Globus pallidus (tissue), 1 donor: ENCODE measurements at places on chromosomes 11 and 22.
A peak's percentile ranks its signal among the peaks of the same experiment; 100 is the strongest.

- no peak for DNase-seq
Observed at GRCh38 chr11:11937957-11938356, 70.5 kb downstream of the DKK3 start.

GRCh38 chr11:16816358-16817270, 78.2 kb downstream of the C11orf58 start:
- DNase-seq: no peak

DNA sequence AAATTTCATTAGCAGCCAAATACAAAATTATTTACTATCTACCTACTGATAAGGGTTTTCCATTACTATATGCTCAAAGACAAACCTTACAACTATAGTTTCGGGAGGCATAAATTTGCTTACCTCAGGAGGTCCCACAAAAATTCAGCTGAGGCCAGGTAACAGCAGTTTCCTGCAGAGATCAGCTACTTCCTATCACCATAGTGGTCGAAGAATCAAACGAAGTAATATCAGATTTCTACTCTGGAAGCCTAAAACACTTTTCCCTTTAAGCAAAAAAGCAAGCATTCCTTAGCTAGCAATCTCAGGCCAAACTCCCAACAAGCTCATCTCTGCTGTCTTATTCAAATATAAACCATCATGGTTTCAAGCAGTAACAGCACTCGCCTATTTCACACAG, 3.1 kb downstream of the NAP1L4 start:
- DNase-seq: no peak

DNA sequence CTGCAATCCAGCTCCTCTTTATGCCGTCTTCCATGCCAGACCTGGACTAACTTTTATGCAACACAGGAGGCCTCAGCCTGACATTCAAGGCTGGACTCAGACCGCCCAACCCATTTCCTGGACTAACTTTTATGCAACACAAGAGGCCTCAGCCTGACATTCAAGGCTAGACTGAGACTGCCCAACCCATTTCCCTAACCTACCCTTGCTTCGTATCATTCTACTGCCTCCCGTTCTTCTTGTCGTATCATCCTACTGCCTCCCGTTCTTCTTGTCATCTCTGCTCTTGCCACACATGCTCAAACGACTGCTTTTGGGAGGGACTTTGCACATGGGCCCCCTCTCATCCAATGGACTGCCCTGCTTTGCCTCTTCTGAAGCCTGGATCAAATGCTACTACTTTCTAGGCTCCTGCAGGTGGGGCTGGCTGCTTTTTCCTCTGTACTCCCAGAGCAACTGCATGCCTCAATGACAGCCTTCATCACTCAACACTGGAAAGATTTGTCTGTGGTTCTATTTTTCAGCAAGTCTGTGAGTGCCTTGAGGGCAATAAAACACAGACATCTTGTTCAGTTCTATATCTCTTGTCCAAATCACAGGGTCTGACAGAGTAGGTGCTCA, 7.8 kb downstream of the TBC1D10A start:
- DNase-seq: no peak

DNA sequence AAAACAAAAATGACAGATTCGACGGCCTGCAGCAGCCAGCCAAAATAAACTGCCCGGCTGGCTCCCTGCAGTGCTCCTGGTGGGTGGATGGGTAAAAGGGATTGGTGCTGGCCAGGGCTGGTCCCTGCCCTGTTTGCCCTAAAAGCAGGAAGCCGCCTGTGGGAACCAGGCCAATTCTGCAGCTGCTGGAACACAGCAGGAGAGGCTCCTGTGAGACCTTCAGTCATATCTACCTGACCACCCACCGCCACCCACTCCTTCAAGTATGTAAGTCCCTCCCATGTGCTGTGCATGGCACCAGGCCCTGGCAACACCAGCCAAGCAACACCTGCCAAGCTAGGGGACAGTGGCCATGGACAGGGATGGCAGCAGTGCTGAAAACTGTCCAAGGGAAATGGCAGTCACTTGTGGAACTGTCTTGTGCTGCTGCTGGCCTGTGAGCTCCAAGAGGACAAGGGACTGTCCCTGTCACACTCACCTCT, 48.7 kb upstream of the ARFGAP3 start:
- no peak for DNase-seq

DNA sequence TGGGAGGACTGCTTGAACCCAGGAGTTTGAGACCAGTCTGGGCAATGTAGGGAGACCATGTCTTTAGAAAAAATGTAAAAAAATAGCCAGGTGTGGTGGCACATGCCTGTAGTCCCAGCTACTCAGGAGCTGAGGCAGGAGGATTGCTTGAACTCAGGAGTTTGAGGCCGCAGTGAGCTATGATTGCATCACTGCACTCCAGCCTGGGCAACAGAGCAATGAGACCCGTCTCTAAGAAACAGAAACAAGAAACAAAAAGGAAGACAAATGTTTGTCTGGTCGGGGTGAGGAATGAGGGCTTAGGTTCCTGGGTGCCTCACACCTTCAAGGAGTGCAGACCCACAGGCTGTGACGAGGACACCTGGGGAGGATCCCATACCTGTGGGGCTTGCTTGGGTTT, 191.9 kb downstream of the CEP164 start:
- no peak for DNase-seq

GRCh38 chr11:66126808-66127555, 56.9 kb downstream of the PACS1 start:
- peak; percentile 65 for DNase-seq

GRCh38 chr11:9847636-9848035, 183.8 kb downstream of the SWAP70 start:
- no peak for DNase-seq

DNA sequence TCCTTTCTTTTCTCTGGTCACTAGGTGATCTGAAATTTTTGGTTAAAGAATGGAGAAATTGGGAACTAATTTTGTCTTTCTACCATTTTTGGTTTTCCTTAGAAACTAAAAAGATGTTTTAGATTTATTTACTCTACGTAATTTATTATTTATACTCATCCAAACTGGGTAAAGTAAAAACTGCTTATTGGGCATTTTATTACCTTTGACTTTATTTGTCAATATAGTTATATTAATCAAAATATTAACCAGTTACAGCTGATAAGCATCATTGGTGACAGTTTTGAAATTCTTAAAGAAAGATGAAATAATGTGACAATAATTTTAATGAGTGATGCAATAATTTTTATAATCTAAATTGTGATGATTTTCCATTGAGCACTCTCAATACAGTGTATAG, 502.0 kb upstream of the RAG2 start:
- no peak for DNase-seq

DNA sequence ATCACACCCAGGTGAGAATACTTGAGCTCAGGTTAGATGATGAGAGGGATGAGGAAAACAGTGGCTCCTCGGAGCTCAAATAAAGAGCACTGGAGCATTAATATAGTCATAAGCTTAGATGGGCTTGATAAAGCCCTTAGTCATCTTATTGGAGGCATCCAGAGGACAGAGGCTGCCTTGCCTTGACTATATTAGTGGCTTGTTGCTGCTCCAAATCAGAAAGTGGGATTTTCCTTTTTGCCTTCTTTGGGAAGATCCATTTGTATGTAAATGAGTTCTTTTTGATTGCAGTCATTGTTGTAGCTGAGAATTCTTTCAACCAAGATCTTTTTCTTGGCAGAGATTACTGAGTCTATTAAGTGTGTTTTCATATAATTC, 18.9 kb downstream of the ADM start:
- no peak for DNase-seq

DNA sequence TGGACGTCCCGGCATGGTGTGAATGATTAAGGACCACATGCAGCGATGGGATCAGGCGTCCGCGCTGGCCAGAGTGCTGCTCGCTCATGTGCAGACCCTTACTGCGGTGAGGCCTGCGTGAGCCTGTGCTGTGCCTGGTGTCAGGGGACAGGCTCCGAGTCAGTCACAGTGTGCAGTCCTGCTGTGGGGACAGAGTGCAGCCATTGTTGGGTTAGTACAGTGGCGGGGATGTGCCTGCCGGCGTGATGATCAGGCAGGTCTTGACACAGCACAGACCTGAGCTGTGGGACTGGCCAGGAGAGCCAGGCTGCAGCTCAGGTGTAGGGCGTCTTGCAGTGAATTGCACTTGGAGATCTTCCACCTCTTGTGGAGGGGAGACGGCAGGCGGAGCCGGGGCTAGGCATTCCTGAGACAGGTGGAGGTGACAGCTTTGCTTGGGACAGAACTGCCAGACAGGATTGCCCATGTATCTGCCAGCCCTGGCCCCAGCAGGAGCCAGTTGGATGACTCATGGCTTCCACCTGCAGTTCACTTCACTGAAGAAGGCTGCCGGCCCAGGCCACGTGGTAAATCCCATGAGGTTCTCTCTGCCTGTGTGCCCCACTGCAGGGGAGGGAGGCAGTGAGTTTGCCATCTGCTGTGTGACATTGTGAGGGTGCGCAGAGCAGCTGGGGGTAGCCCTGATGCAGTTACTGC, 17.3 kb downstream of the TRMU start:
- no peak for DNase-seq

DNA sequence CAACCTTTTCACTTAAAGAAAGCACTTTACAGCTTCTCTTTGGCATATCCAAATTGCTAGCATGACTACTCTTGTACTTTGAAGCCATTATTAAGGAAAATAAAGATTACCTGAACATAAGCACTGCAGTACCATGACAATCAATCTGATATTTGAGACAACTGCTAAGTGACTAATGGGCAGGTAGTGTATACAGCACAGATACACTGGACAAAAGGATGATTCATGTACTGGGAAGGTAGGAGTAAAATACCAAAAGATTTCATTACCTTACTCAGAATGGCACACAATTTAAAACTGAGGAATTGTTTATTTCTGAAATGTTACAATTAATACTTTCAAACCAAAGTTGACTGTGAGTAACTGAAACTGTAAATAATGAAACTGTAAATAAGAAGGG, 1054.3 kb upstream of the TENM4 start:
- DNase-seq: no peak

GRCh38 chr22:35533365-35534029, 7.1 kb upstream of the RASD2 start:
- DNase-seq: no peak

GRCh38 chr22:44406341-44407170, 91.5 kb downstream of the RTL6 start:
- DNase-seq: no peak

GRCh38 chr11:17643506-17644405, 75.6 kb upstream of the MYOD1 start:
- no peak for DNase-seq

DNA sequence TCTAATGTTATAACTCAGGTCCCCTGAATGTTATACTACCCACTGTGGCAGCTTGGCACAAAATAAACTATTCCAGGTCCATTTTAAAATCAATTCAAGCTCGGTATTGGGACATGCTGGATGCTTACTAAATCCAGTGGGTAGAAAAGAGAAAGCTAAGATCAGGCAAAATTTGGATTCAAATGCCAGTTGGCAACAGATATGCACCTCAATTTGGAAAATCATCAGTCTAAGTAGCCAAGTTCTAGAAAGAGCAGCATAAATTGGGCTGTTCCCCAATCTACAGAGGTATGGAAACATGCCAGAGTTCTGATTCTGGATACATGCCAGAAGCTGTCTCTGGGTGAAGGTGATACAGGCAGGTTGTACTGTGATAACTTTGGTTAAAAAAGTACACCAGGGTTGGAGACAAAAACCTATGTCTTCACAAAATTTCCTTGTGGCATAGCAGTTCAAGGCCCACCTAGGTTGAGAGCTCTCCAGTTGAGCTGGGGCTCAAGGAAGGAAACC, 427.8 kb downstream of the LRRC4C start:
- no peak for DNase-seq

GRCh38 chr11:19779740-19780139, 67.1 kb downstream of the NAV2 start:
- no peak for DNase-seq

DNA sequence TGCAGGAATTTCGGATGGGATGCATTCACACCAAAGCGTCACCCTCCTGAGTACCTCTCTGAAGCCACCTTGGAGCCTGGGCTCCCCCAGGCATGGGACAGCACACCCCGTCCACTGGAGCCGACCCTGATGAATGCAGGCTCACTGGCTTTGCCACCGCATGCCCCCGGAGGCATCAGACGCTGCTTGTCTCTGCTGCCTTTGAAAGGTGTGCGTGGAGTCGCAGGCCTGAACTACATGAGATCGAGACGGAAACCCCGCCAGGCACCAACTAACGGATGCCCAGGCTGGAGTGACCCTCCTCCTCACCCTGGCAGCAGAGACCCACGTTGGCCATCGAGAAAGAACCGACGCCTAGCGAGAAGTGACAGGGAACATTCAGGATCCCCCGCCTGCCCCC, 22.5 kb downstream of the KRTAP5-5 start:
- no peak for DNase-seq

DNA sequence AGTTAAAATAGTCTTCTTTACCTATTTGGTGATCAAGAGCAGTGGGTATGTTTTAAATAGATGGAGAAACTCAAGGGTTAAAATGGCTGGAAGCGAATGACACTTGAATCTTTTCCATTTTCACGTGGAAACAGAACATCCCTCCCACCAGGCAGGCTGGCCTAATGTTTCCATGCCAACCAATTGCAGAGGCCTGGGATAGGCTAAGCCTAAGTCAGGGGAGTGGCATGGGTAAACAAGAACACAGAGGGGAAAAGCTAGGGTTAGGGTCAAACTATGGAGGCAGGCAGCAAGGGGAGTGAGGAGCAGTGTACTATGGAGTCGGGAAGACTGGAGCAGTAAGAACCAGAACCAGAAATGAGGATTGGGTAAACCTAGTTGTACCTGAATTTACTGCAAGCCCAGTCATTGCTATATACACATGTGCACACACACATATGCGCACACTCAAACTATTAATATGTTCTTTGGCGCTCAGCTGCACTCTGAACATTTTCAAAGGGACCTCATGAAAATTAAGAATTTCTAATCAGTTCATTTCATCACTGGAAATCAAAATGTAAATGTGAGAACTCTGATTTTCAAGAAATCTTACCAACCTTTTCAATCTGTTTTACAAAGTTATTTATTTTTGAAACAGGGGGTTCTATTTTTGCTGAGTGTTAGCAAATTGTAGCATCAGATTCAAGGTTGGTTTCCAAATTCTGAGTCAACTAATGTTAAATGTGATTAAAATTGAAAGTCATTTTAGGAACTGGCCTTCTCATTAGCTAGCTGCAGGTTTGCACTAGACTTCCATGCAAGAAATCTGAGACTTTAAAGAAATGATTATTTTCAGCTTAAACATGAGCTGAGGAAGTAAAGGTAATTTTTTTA, 327.0 kb upstream of the CCDC90B start:
- DNase-seq: no peak

DNA sequence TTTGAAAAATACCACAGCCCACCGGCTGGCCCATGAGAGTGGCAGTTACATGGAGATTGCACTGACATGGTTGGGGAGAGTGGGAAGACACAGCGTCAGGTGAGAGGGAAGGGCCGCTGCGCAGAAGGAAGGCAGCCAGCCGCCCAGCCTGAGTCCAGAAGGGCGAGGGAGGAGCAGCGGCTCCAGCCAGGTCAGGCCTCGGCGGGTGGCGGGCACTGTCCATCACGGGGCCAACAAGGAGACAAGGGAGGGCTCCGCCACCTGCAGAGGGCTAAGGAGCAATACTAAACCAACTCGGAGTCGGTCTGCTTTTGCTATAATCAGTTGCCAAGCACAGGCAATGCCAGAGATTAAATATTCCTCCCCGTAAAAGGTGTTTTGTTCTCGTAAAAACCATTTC, 384.5 kb downstream of the TBC1D22A start:
- DNase-seq: no peak

GRCh38 chr22:42169055-42169469, 38.5 kb upstream of the CYP2D6 start:
- DNase-seq: peak; percentile 77
